ENCODE measurements at places on chromosomes 7 and 10. TPM values are rescaled to one million over a fixed set of nuclear protein-coding genes. Genes with fewer than 3 reads are reported as not detected.

DNA sequence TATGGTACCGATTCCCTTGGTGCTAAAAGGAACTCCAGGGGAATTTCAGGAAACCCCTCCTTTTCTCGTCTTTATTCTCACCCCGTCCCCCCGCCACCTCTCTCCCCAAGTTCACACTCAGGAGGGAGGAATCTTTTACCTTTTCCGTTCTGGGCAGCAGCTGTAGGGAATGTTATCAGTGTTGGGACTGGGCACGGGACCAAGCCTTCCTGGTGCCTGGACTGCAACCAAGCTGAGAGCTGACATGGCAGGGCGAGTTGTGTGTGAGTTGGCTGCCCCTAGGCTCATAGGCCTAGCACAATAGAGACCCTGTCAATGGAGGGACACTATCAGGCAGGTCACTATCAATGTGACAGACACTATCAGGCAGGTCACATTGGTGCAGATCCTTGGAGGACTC is 121.4 kb downstream of the TCF7L2 start:
- peak overlapping the region; percentile 60 for H3K27ac ChIP-seq
- peaks cover 56% of the 10 kb centered on the region for H3K4me1 ChIP-seq
- H3K4me3 ChIP-seq, result no peak overlapping the region
- no peaks in the 10 kb centered on the region for H3K27me3 ChIP-seq

Gene PNLIPRP3
- not detected for total RNA-seq

Gene TRDMT1
- total RNA-seq, result 5.7 TPM

Gene MAT1A
- total RNA-seq, result 0.32 TPM

All from ascending aorta (tissue), 2 donors.